ENCODE measurements at places on chromosomes 6 and 20.

- peak; percentile 87 for DNase-seq
Measured at GRCh38 chr6:31270788-31271640, 878 bp downstream of the HLA-C start.

DNA sequence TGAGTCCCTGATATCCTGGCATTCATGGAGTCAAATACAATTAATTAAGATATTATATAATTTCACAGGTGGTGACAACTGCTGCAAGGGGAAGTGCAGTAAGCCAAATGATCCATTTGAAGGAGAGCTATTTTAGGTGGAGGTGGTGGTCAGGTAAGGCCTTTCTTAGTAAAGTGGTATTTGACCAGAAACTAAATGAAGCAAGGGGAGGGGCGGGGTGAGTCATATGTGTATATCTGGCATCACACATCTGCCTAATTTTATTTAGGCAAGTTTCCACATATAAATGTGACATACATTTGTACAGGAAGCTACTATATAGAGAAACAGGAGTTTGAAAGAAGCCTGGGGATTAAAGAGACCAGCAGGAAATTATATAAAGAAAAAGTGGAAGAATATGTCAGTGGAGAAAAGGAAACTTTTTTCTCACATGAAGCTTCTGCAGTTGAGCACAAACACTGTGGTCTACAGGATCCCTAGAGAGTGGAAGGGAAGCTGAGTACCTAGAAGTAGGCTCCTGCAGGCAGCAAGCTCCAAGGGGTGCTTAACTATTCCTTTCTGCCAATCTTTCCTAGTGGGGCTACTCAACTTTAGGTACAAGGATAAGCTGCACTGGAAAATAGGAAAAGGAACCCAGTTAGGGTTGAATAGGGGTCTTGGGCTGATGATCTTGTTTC, 99.6 kb downstream of the OGFRL1 start:
- DNase-seq = no peak

DNA sequence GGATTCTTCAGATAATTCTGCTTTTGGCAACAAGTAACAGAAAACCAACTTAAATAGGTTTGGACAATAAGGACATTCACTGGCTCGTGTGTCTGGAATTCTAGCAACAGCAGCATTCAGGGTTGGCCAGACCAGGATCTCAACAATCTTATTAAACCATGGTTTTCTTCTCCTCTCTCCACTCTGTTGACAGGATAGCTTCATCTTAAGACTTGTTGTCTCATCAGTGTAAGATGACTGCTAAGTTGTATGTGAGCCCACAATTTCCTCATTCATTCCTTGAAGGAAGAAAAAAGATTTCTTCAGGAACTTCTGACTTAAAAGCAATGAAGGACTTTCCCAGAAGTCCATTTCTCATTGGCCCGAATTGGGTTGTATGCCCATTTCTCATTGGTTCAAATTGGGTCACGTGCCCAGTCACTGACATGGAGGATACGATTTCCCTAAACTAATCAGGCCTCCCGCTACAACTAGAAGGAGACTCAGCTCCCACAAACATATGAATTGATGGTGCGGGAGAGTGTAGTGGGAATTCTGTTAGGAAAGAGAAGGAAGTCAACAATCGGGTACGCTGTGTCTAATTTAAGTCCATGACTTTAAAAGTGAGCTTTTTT, 83.7 kb downstream of the SLC22A3 start:
- no peak for DNase-seq

DNA sequence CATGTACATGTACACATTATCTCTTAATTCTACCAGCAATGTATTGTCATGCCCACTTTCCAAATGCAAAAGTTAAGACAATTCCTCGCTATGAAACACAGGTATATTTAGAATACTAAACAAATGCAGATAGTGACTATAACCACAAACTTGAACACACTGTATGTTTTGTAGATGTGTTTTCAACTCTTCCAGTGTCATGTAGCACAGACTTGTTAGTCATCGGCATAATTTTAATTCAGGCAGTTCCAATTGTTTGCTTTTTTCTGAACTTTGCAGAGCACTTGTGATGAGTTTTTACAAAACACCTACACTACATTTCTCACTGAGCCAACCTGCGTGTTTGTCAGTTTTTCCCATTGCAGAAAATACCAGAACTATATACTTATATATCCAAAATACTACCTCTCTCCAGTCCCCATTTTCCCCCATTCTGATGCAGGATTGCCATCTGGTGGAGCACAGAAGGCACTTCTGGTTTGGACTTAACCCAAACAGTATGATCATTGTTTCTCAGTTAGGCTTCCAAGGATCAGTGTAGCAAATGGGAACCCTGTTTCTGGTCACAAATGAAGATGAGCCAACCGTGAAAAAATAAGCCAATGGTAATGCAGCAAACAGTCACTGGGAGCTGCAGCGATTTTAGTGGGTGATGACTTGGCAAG, 143.4 kb downstream of the ADGRB3 start:
- no peak for DNase-seq

GRCh38 chr6:4677011-4677750, 99.0 kb upstream of the CDYL start:
- DNase-seq = no peak

GRCh38 chr6:89406141-89406540, 5.9 kb downstream of the RRAGD start:
- DNase-seq = no peak

DNA sequence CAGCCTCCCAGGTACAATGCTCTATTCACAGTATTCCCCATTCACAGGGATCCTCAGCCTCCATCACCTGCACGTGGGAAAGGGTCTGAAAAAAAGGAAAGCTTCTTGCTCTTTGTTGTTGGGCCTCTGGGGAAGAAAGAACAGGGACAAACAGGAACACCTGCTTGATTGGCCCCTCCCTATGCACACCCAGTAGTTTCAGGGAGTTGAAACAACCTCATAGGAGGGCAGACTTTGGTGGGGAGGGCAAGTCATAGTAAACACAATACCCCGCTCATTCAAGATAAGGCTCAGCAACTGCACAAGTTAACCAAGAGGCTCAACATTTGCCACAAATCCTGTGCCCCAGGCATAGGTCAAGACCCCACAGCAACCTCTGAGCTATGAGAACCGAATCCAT, 1.7 kb downstream of the GHRH start:
- no peak for DNase-seq

DNA sequence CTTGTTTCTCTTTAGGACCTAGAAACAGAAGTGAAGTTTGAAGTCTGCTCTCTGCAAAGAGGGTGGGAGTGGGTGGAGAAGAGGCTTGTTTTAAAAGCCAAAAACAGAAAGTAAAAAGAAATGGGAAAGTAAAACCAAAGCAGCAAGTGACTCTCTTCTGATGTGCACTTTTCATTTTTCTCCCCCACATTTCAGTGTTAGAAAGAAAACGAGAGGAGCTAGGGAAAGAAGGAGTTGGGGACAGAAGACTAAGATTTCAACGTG, 1.3 kb downstream of the C6orf141 start:
- no peak for DNase-seq

GRCh38 chr20:49707118-49707517, 6.6 kb downstream of the B4GALT5 start:
- DNase-seq = no peak

DNA sequence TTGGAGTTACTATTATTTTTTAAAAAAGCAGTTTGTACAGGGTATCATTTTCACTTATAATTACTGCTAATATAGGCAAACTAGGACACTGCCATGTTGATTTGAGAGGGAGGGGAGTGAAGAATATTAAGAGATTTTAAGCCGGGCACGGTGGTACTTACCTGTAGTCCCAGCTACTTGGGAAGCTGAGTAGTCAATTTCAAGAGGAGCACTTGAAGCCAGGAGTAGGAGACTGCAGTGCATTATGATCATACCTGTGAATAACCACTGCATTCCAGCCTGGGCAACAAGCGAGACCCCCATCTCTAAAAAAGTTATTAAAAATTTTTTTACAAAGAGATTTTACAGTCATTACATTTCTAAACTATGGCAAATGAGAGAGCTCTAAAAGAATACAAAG, 35.7 kb downstream of the ADAT2 start:
- DNase-seq = no peak

- no peak for DNase-seq
Measured at GRCh38 chr6:2244261-2245102, 923 bp downstream of the GMDS start.

DNA sequence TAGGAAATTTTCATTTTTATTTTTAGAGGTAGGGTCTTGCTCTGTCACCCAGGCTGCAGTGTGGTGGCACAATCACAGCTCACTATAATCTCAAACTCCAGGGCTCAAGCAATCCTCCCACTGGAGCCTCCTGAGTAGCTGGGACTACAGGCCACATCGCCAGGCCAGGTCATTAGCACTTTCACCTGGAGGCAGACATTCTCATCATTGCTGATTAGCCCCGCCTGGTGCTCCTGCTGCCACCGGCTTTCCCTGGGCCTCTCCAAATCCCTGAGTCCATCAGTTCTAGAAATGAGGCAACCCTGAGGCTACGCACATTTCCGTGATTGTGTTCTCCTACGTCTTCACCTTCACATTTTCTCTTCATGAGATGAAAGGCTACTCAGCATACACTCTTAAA, 607.7 kb upstream of the NRSN1 start:
- no peak for DNase-seq

- DNase-seq = no peak
Measured at GRCh38 chr6:127496471-127496870, 22.7 kb downstream of the MTCL3 start.

- no peak for DNase-seq
Measured at GRCh38 chr6:150177259-150177951, 34.6 kb downstream of the PPP1R14C start.

GRCh38 chr6:167763056-167763944, 63.4 kb upstream of the AFDN start:
- DNase-seq = no peak

GRCh38 chr20:4457566-4458543, 263.9 kb upstream of the PRND start:
- no peak for DNase-seq

GRCh38 chr6:131924881-131925474, 26.2 kb downstream of the CCN2 start:
- no peak for DNase-seq

- no peak for DNase-seq
Measured at GRCh38 chr6:254016-254415, 38.3 kb upstream of the DUSP22 start.

DNA sequence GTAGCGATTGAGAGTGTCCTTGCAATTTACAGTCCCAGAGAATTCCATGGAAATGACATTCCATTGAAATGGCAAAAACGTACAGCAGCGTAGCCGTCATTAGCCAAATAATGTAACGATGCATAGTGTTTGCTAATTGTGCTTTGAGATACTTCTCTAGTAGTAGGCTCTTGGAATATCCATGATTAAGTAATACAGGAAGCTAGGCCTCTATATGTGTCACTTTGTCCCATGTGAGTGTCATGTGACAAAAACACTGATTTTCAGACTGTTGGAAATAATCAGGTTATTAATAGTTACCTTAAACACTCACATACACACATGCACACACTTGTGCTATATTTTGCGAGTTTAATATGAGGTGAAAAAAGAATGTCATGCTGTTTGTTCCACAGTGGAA, 35.2 kb downstream of the SLX4IP start:
- no peak for DNase-seq

- peak; percentile 19 for DNase-seq
Measured at GRCh38 chr6:120056085-120056484, 706.5 kb upstream of the MAN1A1 start.

DNA sequence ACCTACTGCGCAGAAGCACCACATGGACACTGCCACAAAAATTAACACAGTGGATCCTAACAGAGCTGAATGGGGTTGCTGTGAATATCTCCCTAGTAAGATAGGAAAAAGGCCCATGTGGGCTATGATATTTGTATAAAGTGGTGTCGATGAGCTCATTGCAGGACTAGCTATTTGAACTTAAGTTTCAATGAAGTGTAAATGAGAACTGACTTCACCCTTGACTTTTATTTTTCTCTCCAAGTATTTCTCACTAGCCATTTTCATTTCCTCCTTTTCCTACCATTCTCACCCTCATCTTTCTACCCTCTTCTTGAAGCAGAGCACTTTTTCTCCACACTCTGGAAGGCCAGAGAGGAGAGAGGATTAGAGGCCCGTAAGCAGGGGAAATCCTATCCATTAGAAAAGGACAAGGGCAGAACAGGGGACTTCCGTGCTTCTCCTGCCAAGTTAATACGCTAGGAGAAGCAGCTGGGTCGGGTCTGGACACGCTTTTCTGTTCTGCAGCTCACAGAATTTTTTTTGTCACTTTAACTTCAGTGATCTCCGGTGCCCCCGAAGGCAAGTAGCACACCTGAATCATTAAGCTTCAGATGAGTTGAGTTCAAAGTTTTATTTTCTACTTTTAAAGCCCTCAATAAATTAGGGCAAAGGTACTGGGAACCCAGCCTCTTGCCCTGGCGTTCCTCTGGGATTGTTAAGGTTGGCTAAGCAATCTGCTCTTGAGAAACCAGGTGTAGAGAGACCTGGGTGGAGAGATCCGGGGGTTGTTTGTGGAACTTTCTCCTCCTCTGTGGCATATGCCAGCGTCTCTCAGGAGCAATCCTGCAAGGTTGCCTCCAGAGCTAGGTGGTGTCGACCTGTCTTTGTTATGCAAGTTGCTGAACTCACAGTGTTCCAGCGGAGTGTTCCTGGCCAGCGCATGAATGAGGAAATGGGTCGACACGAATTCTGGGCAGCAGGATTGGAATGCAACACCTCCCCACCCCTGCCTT, 56.2 kb upstream of the ARID1B start:
- DNase-seq = no peak

DNA sequence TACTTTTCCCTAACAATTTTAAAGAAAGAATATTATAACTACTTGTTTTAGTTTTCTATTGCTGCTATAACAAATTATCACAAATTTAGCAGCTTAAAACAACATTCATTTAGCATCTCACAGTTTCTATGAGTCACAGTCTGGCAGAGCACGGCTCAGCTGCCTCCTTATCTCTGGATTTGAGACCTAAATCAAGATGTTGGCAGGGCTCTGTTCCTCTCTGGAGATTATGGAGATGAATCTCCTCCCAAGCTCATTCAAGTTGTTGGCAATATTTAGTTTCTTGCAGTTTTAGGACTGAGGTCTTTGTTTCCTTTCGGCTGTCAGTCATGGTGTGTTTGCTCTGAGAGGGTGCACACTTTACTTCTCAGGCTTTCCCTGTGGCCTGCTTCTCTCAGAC, 1065.8 kb upstream of the EYS start:
- no peak for DNase-seq

GRCh38 chr20:45087097-45087790, 13.7 kb downstream of the KCNS1 start:
- no peak for DNase-seq

- peak; percentile 9 for DNase-seq
Measured at GRCh38 chr6:109237077-109237985, 142.0 kb downstream of the CEP57L1 start.

GRCh38 chr6:72863131-72863530, 241.3 kb downstream of the KCNQ5 start:
- DNase-seq = no peak

DNA sequence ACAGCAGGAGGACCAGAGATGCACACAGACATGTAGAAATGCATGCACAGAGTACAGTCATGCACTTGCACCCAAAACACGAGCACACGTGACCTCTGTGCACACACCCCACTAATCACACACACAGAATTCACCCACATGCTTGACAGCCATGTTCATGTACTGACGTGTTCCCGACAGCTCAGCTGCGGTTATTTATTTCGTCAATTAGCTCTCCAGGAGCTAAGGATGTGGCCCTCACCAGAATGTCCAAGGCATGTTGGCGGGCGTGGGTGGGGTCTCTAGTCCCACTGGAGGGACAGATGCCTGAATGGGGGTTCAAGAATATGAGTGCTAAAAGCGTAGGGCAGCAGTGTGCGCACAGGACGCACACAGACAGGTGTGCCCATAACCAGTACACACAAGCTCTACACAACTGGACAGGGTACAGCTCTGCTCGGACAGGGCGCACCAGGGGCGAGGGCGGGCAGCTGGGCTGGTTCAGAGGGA, 571 bp upstream of the PRPF6 start:
- DNase-seq = peak; percentile 48

GRCh38 chr6:168163096-168163731, 84.2 kb upstream of the FRMD1 start:
- DNase-seq = no peak
